ENCODE measurements at places on chromosomes 3 and 15. TPM values are rescaled to one million over a fixed set of nuclear protein-coding genes. Genes with fewer than 3 reads are reported as not detected.

GRCh38 chr3:117526470-117527079 is 817.0 kb downstream of the TUSC7 start:
- DNase-seq, result no peak

DNA sequence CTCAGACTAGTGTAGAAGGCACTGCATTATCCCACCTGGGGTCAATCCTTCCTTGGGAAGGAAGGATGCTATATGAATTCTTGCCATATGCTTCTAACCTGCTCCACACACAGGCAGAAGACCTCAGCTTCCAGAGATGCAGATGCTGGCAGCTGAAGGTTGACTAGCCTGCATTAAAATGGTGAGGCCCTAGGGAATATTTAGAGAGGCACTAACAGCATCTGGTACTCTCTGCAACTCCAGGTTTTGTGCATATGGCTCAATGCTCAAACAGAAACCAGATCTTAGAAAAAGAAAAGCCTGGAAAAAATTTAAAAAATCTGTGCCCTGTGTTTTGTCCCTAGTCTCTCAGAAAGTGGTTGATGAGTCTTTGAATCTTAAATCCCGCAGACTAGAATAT is 56.0 kb upstream of the MYRIP start:
- no peak for DNase-seq

- DNase-seq, result no peak
These were observed 223.0 kb downstream of the SLCO3A1 start for GRCh38 chr15:92076541-92076940.

DNA sequence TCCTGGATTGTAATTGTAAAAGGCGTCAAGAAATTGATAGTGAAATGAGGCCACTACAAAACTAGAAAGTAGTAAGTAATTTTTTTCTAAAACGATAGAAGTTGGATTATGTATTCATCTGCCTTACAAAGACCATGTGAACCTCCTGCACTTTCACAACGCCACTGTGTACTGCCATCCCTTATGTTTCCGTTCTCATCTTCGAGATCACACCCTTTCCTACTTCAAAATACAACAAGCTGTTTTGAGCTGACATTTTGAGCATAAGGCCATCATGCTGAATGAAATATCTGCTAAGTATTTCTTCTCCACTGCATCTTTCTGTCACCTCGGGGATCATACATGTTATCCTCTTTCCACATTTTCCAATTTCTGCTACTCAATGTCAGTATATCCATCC is 885.5 kb downstream of the ROBO1 start:
- DNase-seq, result no peak

- DNase-seq, result no peak
These were observed 14.3 kb upstream of the CLASP2 start for GRCh38 chr3:33732394-33732793.

- DNase-seq, result peak; percentile 51
These were observed 34.0 kb downstream of the RHCG start for GRCh38 chr15:89462198-89462912.

The OCA2 gene
- 4.5 TPM for total RNA-seq

The CGNL1 gene
- 5.7 TPM for total RNA-seq

The TM6SF1 gene
- total RNA-seq, result 27.7 TPM
